H9 (cell line): ENCODE measurements at places on chromosomes 2 and 18. TPM values are rescaled to one million over a fixed set of nuclear protein-coding genes. Genes with fewer than 3 reads are reported as not detected.

Gene OBSL1
- 139 and 140 TPM in 2 replicates for total RNA-seq

Gene CGREF1
- total RNA-seq = 1.4 and 2.1 TPM in 2 replicates

Gene LCT
- 0.04 TPM in 2 replicates for total RNA-seq

Gene NTSR2
- not detected in 2 replicates for total RNA-seq

Gene PLB1
- total RNA-seq = 0.42 TPM in 1 of 2 replicates, not detected in the other

Gene NXPH2
- total RNA-seq = 1.3 and 1.8 TPM in 2 replicates
